ENCODE measurements at places on chromosomes 13 and 19.

DNA sequence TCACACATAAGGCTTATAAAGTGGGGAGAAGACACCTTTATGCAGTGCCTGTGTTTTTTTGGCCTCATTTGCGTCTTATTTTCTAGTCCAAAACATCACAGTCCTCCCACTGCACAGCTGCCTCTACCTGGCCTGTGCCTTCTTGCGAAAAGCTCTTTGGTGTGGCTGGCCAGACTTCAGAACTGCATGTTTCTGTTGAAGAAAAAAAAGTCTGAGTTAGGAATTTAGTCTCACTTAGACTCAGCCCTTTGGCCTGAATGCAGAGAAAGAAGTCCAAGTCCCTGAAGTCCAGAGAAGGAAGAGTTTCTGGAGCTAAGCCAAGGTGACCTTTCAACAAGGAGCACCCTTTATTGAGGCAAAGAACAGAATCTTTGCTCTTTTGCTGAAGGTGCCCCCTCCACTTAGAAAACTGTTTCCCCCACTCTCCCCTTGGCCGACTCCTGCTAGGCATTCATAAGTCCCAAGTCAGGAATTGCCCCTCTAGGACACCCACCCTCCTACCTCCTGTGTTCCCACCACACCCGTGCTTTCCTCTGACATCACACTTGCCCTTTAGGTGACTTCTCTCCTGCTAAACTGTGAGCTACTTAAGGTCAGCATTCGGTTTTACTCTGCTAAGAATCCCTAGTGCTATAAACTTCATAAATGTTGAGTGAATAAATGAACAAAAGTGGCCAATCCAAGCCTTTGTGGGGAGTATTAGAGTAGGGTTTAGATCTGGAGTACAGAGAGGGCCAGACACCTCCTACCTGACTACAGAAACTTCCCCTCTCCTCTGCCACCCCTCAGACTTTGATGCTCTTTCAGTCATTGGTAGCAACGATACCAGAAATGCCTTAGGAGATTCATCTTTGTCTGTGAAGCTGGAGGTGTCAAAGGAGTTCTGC, 226.8 kb downstream of the LACC1 start:
- no peak for DNase-seq

DNA sequence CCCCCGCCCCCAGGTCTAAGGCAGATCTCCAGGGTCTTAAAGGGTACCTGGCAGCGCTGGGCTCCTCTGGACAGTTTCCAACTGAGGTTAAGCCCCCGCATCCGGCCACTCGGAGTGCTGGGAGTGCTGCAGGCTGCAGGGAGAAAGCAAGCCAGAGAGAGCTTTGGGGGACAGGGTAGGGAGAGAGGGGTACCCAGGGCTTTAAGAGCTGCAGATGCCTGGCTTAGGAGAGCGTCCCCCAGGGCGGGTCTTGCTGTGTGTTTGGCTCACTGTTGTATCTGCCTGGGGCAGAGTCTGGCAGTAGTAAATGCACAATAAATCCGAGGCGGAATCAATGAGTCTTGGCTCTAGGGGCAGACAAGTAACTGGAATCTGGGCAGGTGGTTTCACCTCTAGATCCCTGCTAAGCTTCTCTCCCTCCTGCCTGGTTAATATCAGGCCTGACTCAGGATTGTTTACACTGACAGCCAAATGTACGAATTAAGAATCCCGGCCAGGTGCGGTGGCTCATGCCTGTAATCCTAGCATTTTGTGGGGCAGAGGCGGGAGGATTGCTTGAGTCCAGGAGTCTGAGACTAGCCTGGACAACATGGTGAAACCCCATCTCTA, 798 bp upstream of the COX6B2 start:
- DNase-seq: no peak

GRCh38 chr19:46404753-46405468, 8.5 kb downstream of the CCDC8 start:
- DNase-seq: no peak

GRCh38 chr19:8512115-8512967, 1.6 kb downstream of the ZNF414 start:
- no peak for DNase-seq

DNA sequence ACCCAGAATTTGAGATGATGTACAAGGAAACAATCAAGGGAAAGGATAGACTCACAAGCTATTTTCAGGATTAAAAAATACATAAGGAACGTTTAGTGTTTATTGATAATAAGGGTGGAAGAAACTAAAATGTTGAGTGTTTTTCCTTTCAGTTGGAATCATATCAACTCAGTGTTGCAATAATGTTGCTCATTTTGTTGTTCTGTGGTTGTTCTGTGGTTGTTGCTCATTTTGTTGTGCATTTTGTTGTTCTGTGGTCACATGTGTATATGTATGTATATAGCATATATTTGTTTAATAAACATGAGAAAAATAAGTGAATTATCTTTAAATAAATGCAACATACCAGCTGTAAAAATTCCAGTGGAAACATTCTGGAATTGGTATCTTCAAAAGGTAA, 262.4 kb upstream of the SPRY2 start:
- no peak for DNase-seq

DNA sequence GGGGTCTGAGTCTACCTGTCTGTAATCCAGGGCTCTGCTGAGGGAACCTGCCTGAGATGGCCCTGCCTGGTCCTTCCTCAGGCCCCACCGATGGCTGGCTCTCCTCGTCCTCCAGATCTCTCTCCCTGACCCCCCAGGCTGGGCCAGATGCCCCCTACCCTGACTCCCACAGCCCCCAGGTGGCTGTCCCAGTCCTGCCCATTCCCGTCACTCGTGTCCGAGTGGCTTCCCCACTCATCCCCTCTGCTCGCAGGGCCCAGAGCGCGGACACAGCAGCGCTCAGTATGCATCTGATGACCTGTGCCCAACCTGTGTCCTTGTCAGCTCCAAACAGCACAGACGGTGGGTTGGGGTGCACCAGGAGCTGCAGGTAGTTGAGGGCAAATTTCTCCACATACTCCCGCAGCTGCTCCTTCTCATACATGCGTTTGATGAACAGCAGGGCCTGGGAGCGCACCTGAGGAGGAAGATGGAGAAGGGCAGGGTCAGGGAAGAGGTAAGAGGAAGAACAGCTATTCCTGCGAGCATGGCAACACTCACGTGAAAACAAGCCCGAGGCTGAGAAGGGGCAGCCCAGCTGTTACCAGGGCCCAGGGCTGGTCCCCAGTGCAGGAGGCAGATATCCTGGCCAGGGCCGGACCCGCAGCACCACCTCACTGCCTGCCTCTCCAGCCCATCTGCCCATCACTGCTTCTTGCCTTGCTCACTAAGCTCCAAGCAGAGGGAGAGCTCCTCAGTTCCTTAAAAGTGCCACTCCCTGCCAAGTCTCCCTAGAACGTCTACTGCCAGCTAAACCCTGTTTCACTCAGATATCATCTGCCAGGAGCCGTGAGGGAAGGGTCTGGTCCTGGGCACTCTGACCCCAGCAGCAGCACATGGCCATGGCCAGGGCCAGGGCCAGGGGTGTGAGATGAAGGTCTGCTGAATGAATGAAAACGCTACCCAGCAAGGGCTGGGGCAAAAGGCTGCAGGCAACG, 11.1 kb upstream of the RSPH6A start:
- DNase-seq: no peak

DNA sequence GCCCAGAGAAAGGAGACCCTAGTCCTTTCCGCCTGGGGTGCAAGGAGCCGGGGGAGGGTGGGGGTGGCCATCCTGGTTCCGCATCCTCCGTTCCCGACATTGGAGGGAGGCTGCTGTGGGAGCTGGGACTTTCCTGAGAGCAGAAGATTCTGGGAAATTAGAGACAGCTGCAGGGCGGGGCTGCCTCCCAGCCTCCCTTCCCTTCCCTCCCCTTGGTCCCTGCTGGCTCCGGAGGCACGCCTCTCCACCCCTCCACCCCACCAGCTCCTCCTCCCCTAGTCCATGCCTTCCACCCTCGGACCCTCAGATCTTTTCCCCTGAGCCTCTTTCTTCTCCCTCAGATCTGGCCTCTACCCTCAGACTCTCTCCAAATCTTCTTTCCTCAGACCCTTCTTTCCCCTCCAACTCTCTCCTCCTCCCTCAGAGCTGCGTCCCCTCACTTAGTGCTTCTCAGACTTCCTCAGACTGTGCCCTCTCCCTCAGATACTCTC, 3.1 kb upstream of the BCL3 start:
- no peak for DNase-seq

- DNase-seq: no peak
These were observed 2.4 kb downstream of the MARK4 start for GRCh38 chr19:45253396-45254027.

- no peak for DNase-seq
These were observed 1095.4 kb upstream of the PCDH20 start for GRCh38 chr13:62510906-62511655.

- DNase-seq: no peak
These were observed 16.7 kb upstream of the PLPP2 start for GRCh38 chr19:307793-308420.

DNA sequence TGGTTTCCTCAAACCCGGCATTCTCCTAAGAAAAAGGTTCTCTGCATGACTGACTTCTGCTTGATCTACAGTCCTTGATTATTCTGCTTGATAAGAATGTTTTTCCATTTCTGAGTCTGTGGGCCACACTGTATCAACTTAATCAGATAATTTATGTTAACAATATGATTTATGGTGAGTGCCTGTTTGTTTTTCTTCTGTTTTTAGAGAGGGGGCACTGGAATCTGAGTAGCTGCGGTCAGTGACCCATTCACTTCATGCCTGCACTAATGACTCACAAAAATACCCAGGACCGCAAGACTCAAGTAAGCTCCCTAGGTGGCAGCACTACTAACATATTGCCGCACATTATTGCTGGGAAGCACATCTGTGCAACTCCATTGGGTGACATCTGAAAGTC, 542.3 kb upstream of the ATXN8OS start:
- DNase-seq: no peak

GRCh38 chr13:52414051-52414450, 8.1 kb upstream of the THSD1 start:
- no peak for DNase-seq

DNA sequence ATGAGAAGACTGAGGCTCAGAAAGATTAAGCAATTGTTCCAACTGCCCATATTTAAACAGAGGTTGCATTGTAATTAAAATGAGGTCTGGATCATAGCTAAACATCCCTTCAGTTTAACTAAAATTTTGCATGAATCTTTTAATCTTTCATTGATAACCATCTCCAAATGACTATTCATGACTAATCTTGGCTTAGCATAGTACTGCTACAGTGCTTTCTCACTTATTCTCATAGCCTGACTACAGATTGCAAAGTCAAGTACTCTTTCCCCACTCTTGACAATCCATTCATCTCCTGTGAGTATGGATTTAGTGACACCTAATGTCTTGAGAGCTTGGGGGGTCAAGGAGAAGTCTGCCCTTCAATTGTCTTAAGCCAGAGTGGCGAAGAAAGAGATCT, 258.4 kb downstream of the RFC3 start:
- DNase-seq: no peak

- no peak for DNase-seq
These were observed 73.3 kb upstream of the ZNF30 start for GRCh38 chr19:34853369-34853768.

- DNase-seq: peak; percentile 80
These were observed 19.2 kb downstream of the CEACAM6 start for GRCh38 chr19:41774515-41774980.

- no peak for DNase-seq
These were observed 323.1 kb downstream of the ZNF536 start for GRCh38 chr19:30695171-30695875.

Data from NCI-H345 (cell line).